ENCODE measurements at places on chromosomes 6 and 20.
A peak's percentile ranks its signal among the peaks of the same experiment; 100 is the strongest.

DNA sequence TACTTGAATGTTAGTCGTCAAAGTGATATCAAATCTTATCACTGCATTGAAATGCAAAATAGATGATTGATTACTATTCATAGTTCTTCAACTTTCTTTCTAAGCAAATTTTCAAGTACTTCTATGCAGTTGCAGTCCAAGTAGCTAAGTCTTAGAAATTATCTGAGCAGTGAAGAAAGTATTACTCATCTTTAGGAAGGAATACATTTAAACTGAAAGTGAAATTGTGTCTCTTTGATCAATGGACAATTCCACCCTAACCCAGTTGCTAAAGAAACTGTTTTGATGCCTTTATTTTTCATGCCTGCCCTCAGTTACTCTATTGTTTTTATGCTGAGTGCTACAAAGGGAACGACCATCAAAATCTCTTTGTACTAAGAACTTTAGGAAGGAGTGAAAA lies 337.4 kb downstream of the GRIK2 start:
- no peak for DNase-seq

GRCh38 chr6:13725570-13725969 lies 13.9 kb upstream of the RANBP9 start:
- no peak for DNase-seq

GRCh38 chr20:14341801-14342200 lies 4.4 kb upstream of the FLRT3 start:
- no peak for DNase-seq

GRCh38 chr6:2940010-2940850 lies 31.1 kb downstream of the SERPINB6 start:
- peak; percentile 49 for DNase-seq

DNA sequence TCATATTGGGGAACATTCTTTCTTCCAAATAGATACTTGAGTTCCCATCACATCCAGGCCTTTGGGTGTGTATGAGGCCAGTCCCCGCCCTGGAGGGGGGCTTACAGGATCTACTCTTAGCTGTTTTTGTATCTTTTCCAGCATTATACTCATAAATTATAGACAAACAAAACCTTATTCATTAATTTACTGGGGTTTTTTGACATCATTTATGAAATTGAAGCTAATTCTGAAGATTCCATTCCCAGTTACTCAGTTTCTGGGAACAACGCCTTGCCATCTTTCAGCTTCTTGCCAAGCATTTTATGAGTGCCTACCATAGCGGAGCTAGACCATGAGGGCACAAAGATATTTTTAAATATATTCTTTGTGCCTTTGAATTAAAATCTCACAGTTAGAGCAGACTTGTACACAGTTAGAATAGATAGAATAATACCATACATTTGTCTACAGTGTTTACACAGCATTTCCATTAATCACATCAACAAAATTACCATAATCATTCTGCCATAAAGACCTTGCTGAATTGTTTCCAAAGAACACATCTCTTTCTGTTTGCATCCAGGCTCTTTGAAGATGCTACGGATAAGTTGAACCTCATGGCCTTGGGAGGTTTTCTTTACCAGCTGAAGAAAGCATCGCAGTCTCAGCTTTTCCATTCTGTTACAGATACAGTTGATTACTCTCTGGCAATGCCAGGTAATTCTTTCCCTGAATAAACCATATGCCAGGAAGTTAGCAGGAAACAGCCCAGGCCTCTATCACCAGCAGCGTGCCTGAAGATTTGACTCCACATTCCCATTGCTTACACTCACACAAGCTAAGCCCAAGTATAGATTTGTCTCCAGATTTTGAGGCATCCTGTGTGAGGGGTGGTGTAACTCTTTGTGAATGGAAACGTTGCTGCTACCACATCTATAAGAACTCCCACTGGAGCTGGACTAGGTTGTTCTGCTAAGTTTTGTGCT lies 75.4 kb upstream of the PBOV1 start:
- DNase-seq: no peak

DNA sequence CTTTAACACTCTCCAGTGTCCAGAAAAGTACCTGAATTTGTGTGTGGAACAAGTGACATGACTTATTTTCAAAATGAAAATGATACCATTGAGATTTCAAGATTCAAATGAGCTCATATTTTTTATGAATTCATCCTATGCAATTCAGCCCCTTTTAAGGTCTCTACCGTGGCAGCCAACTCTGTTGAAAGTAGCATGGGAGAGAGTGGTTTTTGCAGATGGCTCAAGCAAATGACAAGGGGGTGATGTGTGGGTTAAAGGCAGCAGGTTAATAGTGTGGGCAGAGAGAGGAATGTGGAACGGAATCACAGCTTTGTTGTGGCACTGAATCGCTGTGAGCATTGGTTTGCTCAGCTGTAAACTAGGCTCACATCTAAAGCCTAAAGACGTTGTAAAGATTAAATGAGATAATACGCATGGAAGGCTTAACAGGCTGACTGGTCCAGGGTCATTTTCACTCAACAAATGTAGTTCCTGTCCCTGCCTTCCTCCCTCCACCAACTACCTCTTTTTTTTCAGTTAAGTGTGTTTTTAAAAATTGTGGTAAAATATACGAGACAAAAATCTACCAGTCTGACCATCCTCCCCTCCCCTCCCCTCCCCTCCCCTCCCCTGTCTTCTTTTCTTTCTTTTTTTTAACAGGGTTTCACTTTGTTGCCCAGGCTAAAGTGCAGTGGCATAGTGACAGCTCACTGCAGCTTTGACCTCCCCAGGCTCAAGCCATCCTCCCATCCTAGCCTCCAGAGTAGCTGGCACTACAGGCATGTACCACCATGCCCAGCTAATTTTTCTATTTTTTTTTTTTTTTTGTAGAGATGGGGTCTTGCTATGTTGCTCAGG lies 114.7 kb upstream of the ZNF217 start:
- DNase-seq: peak; percentile 73

DNA sequence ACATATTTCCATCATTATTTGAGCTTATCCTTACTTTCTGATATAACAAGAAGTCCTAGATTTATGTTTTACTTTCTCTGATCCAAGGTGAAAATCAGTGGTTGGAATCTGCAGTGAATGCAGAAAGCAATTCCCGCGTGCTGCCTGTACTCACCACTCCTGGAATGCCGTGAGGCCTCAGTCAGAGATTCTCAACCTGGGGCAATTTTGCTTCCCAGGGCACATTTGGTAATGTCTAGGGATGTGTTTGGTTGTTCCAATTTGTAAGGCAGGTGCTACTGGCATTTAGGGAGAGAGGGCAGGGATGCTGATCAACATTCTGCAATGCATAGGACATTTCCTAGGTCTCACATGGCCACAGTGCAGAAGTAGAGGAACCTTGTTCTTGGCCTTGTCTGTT lies 23.9 kb downstream of the CST4 start:
- no peak for DNase-seq

GRCh38 chr6:88556663-88557062 lies 390.5 kb upstream of the CNR1 start:
- DNase-seq: no peak

DNA sequence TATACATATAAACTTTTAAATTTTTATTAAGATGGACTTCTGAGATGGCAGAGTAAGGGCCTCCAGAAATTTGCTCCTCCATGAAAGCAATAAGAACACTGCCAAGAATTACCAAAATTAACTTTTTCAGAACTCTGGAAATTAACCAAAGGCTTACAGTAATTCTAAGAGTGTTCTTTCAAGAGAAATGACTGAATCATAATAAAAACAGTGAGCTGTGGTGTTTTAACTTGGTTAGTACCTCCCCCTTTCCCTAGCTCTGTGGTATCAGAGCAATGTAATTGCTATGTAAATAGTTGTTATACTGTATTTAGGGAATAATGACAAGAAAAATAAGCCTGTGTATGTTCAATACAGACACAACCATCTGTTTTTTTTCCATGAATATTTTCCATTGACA lies 19.0 kb downstream of the HECA start:
- no peak for DNase-seq

GRCh38 chr6:134162932-134163331 lies 110.5 kb upstream of the SLC2A12 start:
- no peak for DNase-seq

DNA sequence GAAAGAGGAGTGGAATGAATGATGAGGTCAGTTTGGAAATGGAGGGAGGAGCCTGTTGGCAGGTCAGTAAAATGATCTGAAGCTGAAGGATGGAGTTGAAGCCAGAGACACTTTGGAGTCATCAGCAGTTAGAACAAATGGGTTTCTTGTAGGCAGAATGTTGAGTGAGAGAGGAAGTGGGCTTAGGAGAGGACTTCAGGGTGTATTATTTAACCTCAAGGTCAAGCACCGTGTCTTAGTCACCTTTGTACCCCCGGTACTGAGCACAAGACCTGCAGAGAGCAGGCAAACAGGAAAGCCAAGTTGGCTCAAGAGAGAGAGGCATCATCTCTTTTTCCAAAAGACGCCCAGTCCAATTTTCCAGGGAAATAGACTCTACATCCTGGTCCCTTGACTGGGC lies 23.3 kb downstream of the C20orf173 start:
- peak; percentile 34 for DNase-seq

DNA sequence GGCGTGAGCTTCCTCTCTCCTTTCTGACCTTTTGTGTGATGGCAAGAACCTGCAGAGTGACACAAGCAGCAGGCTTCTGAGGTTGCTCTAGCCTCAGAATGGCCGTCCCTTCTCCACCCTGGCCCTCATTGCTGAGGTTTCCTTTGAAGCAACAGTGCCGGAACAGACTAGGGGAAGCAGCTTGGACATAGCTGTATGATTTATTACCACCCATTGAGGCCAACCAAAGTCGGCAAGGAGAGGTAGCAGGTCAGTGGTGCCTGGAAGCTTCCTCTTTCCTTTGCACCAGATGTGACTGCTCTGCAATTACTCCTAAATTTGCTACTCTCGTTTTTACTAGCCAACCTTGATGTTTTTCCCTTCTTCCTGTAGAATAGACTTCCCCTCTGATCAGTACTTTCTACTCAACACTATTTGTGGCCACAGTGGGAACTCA lies 31.4 kb downstream of the PTPN1 start:
- peak; percentile 79 for DNase-seq

- DNase-seq: no peak
Measured at GRCh38 chr20:53606364-53606985, 12.8 kb upstream of the ZNF217 start.

GRCh38 chr6:134026597-134026996 lies 25.8 kb downstream of the SLC2A12 start:
- no peak for DNase-seq

DNA sequence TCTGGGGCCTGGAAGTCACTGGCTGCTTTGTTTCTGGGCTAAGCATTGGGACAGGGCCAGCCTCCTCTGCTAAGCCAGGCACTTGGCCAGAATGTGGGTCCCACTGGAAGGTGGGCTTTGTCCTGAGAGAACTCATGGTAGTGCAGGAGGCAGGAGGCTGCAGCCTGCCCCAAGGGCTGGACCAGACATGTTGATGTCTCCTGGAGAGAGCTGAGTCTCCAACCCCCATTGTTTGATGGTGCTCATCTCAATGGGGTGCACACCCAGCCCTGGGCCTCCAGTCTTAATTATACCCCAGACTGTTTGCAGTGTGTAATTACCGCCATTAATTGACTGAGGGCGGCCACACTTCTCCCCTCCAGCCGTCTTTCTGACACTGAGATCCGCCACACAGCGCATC lies 220.5 kb upstream of the PMEPA1 start:
- DNase-seq: no peak

DNA sequence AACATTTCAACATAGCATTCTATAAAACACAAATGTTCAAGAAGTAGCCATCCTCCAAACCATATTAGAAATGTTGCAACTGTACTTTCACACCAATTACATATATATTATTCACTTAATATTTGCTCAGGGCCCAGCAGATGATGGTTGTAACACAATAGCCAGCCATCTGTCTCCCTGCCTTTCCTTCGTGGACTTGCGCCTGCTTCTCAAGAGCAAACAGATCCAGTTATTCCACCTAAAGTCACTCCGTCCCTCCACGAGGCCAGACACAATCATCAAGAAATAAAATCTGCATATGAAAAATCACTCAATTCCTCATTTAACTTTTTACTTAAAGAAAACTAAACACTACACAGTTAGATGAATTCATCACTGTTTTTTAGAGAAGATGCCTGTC lies 160.4 kb downstream of the RALGAPA2 start:
- DNase-seq: no peak

- DNase-seq: no peak
Measured at GRCh38 chr6:32427218-32427617, 12.5 kb upstream of the HLA-DRA start.

DNA sequence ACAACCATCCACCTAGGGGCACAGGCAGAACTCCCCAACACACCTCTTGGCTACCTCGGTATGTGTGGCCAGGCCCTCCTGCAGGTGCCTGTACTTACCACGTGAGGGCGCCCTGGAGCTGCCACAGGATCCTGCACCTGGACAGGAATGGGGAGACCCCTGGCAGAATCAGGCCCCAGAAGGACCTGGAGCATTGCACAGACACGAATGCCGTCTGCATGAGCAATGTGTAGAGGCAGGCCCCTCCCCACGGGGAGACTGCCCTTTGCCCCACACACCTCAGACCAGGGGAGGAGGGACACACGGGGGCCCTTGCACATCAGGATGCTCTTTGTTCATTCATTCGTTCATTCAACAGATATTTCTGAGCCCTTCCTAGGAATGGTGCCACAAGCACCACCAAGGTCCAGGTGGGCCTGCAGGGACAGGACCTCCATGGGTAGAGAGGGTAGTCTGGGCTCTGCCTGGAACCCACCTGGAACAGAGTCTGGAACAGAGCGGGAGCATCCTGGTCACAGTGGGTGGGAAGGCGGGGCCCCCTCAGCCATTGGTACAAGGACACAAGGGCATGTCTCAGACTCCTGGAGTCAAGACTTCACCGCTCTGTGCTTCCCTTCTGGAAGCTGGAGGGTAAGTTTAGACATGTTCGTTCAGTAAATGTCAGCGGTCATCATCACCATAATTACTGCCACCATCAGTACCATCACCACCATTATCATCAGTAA lies 32.3 kb downstream of the YTHDF1 start:
- DNase-seq: peak; percentile 49

GRCh38 chr6:169723991-169724493 lies 258 bp downstream of the PHF10 start:
- peak; percentile 66 for DNase-seq

DNA sequence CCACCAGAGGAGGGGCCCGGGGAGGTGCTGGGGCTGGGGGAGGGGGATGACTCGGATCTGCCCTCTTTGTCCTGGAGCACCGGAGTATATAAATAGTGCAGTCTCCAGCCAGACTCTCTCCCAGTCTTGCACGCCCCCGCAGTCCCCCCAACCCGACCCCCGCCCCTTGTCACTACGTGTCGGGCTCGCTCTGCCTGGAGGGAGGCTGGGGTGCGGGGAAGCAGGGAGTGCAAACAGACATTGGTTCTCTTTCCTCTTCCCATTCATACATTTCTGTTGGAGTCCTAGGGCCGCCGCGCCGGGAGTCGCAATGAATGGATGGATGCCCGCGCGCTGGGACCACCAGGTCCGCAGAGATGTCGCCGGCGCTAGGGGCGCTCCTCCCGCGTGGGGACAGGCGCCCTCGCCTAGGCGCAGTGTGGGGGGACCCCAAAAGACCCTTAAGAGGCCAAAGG lies 179.3 kb downstream of the TBXT start:
- no peak for DNase-seq

DNA sequence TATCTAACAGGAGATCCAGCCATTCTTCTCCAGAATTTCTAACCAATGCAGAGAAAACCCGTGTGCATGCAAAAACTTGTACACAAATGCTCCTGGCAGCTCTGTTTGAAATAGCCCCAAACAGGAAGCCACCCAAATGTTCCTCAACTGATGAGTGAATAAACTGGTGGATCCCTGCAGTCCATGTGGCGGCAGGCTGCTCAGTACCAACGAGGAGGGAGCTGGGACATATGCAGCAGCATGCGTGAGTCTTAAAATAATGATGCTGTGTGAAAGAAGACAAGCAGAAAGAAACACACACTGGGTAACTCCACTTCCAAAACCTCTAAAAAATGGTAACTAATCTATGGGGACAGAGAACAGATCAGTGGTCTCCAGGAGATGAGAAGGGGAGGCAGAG lies 542.1 kb upstream of the AGPAT4 start:
- DNase-seq: no peak
